ENCODE measurements at places on chromosomes 6 and 20.

DNA sequence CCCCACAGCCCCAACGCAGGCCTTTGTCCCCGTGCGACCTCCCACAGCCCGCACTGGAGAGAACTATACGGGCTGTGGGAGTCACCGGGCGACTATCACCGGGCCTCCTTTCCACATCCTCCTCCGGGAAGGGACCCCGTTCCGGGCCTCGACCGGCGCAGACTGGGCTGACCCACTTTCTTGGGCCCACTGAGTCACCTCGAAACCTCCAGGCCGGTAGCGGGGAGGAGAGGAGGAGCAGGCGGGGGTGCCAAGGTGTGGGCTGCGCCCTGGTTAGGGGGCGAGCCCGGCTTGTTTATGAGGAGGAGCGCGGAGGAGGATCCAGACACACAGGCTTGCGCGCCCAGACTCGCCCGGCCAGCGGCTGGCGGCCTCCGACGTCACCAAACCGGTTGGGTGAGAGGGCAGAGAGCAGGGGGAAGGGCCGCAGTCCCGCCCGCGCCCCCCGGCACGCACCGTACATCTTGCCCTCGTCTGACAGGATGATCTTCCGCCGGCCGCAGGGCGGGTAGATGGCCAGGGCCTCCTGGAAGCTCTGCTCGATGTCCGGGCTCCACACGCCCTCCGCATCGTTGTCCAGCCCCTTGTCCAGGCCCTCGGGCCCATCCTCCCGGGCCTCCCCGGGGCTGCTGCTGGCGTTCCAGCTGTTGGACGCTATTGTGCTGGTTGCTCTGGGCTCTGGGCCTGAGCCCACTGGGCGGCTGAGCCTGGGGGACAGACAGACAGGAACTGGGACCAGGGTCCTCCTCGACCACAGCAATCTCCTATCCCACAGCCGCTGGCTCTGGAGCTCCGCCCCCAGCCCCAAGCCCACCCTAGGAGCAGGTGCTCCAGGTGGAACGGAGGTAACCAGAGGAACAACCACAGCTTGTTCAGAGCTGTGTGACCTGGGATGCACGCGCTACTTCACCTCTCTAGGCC lies 10.6 kb downstream of the TEAD3 start:
- DNase-seq, result no peak

GRCh38 chr6:154487367-154488247 lies 22.9 kb downstream of the CNKSR3 start:
- no peak for DNase-seq

DNA sequence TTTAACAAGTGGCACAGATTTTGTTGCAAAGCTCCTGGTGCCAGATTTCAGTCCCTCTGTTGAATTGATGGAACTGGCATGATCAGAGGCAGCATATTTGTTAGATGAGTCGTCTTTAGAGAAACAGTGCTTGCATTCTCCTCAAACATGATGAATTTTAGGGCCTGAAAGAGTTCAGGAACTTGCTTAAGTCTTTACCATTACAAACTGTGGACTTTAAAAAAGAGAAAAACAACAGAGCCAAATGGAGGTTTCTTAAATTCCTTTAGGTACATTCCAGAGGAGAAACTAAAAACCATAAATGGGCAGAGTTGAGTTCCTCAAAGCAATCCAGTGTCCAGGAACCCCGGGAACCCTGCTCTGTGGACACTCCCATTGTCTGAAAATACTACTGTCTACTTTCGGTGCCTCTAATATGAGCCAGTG lies 2.5 kb downstream of the GTF2H5 start:
- DNase-seq, result no peak

- peak; percentile 10 for DNase-seq
Measured at GRCh38 chr6:133958791-133959190, 5.8 kb downstream of the TBPL1 start.

GRCh38 chr20:24768713-24769601 lies 180.1 kb upstream of the CST7 start:
- no peak for DNase-seq

GRCh38 chr20:63102721-63103375 lies 96.1 kb upstream of the BHLHE23 start:
- peak; percentile 54 for DNase-seq

DNA sequence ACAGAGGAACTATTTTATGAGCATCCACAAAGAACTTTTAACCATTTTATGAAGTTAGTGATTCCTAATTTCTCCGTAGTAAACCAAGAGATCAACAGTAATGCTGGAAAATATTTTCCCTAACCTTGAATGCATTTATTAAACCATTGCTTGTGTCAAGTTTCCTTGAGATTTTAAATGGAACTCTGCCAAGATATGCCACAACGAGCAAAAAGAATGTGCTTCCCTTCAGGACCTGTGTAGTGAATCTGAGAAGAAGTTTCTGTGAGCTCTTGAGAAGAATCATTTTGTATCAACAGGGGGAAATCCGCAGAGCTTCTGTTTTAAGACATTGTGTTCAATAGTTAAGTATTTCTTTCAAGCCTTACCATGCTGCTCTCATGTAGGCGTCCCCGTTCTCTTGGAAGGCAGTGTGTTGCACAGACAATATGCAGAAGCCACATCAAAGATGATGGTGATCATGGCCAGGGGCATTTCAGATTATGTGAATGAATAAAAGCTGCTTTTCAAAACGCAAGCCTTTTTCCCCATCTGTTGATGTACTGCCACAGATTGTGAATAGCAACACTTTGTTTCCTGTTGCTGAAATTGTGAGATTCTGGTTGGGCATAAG lies 439.8 kb downstream of the BMP2 start:
- no peak for DNase-seq

GRCh38 chr6:9140951-9141460 lies 705.7 kb upstream of the SLC35B3 start:
- DNase-seq, result no peak
